ENCODE measurements at places on chromosomes 13 and 19. TPM values are rescaled to one million over a fixed set of nuclear protein-coding genes. Genes with fewer than 3 reads are reported as not detected.

Gene SIGLEC6
- total RNA-seq = 0.95 TPM

Gene SYDE1
- 1.1 TPM for total RNA-seq

Gene GYS1
- total RNA-seq = 77.8 TPM

Gene MEIOSIN
- total RNA-seq = not detected

Gene TPM4
- 283 TPM for total RNA-seq

Gene GARIN5A
- 0.21 TPM for total RNA-seq

Gene NAXD
- 20.6 TPM for total RNA-seq

Gene DNAJC15
- 16.6 TPM for total RNA-seq

Gene KLF1
- total RNA-seq = 1.2 TPM

Gene IZUMO4
- total RNA-seq = 10.0 TPM

Gene PRDX2
- total RNA-seq = 277 TPM

Gene CNFN
- total RNA-seq = not detected

Gene SPACA7
- not detected for total RNA-seq

Gene ATXN8OS
- total RNA-seq = not detected

Gene SERTAD3
- total RNA-seq = 10.8 TPM

Gene IL17D
- total RNA-seq = not detected

Gene ZNF580
- total RNA-seq = 38.3 TPM

Gene TNNI3
- not detected for total RNA-seq

Gene CYSLTR2
- 0.90 TPM for total RNA-seq

Gene VSIG10L
- total RNA-seq = 7.2 TPM

Gene ITGBL1
- not detected for total RNA-seq

Gene CLEC4G
- not detected for total RNA-seq

Gene MATK
- total RNA-seq = 32.3 TPM

Gene TSEN34
- total RNA-seq = 18.4 TPM

Gene PCDH17
- not detected for total RNA-seq

Gene CYP4F2
- total RNA-seq = not detected

Gene ADGRE3
- not detected for total RNA-seq

Gene GNG7
- total RNA-seq = 0.07 TPM
